ENCODE measurements at places on chromosomes 7 and 10.

GRCh38 chr10:30185916-30186315 lies 126.5 kb upstream of the JCAD start:
- peak overlapping the region; percentile 97 for H3K27ac ChIP-seq
- no peak for DNase-seq
- H3K4me1 ChIP-seq: peaks cover 13% of the 10 kb centered on the region
- H3K27me3 ChIP-seq: no peaks in the 10 kb centered on the region
- H3K36me3 ChIP-seq: no peaks in the 10 kb centered on the region
- no peak overlapping the region for H3K4me3 ChIP-seq

- H3K27ac ChIP-seq: no peak overlapping the region
- no peaks in the 10 kb centered on the region for H3K4me1 ChIP-seq
- H3K4me3 ChIP-seq: no peak overlapping the region
- no peaks in the 10 kb centered on the region for H3K36me3 ChIP-seq
These were observed 619.0 kb upstream of the DPP6 start for GRCh38 chr7:153433223-153433622.

- H3K4me1 ChIP-seq: no peaks in the 10 kb centered on the region
- H3K4me3 ChIP-seq: no peak overlapping the region
- DNase-seq: no peak
- H3K36me3 ChIP-seq: peaks cover 11% of the 10 kb centered on the region
- H3K27me3 ChIP-seq: no peaks in the 10 kb centered on the region
These were observed 51.6 kb downstream of the NUDCD3 start for GRCh38 chr7:44438816-44439215.

- no peaks in the 10 kb centered on the region for H3K36me3 ChIP-seq
- no peak overlapping the region for H3K27ac ChIP-seq
- H3K4me1 ChIP-seq: no peaks in the 10 kb centered on the region
- no peak overlapping the region for H3K4me3 ChIP-seq
- DNase-seq: no peak
These were observed 95.8 kb downstream of the RAMP3 start for GRCh38 chr7:45253368-45253767.

GRCh38 chr7:12674053-12674452 lies 13.4 kb upstream of the ARL4A start:
- DNase-seq: no peak
- no peaks in the 10 kb centered on the region for H3K27me3 ChIP-seq
- no peaks in the 10 kb centered on the region for H3K4me1 ChIP-seq
- H3K36me3 ChIP-seq: no peaks in the 10 kb centered on the region
- no peak overlapping the region for H3K4me3 ChIP-seq

DNA sequence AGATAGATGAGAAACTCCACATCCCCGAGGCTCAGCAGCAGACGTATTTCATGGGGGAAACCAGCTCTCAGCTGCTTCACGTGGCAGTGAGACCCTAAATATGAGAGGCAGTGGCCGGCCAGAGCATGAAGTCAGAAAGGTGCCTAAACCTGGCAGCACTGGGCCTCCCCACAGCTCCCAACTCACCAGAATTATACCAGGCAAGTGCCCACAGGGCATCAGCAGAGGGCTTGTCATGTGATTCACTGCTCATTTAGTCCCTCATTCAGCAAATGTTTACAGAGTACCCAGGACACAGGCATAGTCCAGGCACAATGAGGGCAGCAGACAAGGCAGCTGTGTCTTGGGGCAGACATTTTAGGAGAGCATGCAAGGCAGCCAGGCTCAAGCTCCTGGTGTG lies 212.6 kb downstream of the PTPRN2 start:
- no peak overlapping the region for H3K4me3 ChIP-seq
- no peaks in the 10 kb centered on the region for H3K4me1 ChIP-seq
- H3K36me3 ChIP-seq: no peaks in the 10 kb centered on the region
- H3K27ac ChIP-seq: no peak overlapping the region

DNA sequence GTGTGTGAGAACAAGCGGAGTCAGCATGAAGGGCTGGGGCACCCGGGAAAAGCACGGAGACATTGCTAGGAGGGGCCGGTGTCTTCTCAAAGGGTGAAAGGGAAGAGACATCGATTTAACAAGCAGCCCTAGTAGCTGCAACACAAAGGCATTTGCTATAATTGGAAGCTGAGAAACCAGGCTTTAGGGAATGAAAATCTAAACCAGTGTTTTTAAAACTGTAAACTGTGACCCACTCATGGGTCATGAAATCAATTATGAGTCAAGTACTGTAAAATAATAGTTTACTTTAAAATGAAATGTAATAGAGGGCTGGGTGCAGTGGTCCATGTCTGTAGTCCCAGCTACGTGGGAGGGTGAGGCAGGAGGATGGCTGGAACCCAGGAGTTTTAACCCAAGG lies 128.7 kb upstream of the RHEB start:
- no peak for DNase-seq
- H3K36me3 ChIP-seq: no peaks in the 10 kb centered on the region
- peaks cover 10% of the 10 kb centered on the region for H3K4me1 ChIP-seq
- H3K4me3 ChIP-seq: no peak overlapping the region

DNA sequence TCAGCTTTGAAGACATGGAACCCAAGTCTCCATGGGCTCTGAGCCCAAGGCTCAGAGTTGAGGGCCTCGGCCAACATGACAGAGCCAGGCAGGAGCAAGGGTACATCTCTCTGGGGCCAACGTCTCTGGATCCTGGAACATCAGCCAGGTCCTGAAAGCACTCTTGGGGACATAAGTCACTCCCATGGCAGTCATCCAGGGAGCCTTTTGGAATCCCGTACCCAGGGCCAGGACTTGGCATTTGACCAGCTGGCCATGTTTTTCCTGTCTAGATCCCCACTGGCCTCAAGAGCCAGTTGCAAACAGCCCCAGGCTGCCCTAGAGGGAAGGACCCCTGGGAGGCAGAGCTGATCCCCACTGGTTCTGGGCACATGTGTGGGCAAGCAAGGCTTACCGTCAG lies 4.3 kb upstream of the CXCL12 start:
- H3K36me3 ChIP-seq: no peaks in the 10 kb centered on the region
- no peak overlapping the region for H3K27ac ChIP-seq
- H3K27me3 ChIP-seq: peaks cover 18% of the 10 kb centered on the region
- H3K4me3 ChIP-seq: no peak overlapping the region

- H3K27me3 ChIP-seq: no peaks in the 10 kb centered on the region
- H3K27ac ChIP-seq: no peak overlapping the region
- no peak for DNase-seq
- H3K4me1 ChIP-seq: peaks cover 4% of the 10 kb centered on the region
These were observed 15.0 kb downstream of the SKIDA1 start for GRCh38 chr10:21510241-21511094.

GRCh38 chr10:100600218-100600617 lies 64.5 kb downstream of the HIF1AN start:
- no peak overlapping the region for H3K27ac ChIP-seq
- DNase-seq: no peak
- H3K27me3 ChIP-seq: peaks cover 8% of the 10 kb centered on the region
- no peaks in the 10 kb centered on the region for H3K36me3 ChIP-seq
- H3K4me1 ChIP-seq: no peaks in the 10 kb centered on the region

DNA sequence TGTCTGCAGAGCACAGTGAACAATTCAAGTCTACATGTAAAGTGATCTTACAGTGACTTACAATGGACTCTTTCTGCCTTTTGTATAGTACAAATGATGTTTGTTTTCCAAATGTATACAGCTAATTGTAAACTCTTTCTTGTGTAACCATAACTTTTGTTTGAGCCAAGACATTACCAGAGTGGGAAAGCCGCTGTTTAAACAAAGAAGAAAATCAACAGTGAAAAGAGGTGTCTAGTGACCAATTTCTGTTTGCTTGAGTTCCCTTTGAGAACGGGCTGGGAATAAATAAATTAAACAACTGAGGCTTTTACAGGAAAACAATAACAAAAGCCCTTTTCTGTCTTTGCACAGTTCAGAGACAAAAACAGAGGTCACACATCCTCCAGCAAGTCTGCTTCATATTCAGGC lies 1163.4 kb downstream of the CNTNAP2 start:
- H3K27me3 ChIP-seq: no peaks in the 10 kb centered on the region
- H3K4me1 ChIP-seq: no peaks in the 10 kb centered on the region
- no peaks in the 10 kb centered on the region for H3K36me3 ChIP-seq
- H3K4me3 ChIP-seq: no peak overlapping the region
- no peak overlapping the region for H3K27ac ChIP-seq
- no peak for DNase-seq

DNA sequence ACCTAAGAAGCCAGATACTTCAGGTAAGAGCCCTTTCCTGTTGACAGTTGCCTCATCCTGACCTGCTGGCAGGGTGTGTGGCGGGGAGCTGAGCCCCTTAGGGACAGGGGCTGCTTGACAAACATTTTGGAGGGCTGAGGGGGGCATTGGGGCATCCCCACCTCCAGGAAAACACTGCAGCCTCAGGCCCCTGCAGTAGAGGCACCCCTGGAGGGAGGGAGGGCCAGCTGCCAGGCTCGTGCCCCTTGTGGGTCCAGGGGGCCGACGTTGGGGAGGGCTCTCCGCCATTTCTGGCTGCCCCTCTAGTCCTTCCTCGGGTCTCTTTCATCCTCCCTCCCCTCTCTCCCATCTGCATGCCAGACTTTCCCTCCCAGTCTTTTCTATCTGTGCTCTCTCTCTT lies 177.3 kb downstream of the RPS24 start:
- H3K36me3 ChIP-seq: no peaks in the 10 kb centered on the region
- peak overlapping the region; percentile 87 for H3K27ac ChIP-seq
- H3K4me3 ChIP-seq: no peak overlapping the region
- no peaks in the 10 kb centered on the region for H3K27me3 ChIP-seq
- H3K4me1 ChIP-seq: peaks cover 59% of the 10 kb centered on the region

GRCh38 chr7:144579687-144580086 lies 176.2 kb upstream of the NOBOX start:
- no peaks in the 10 kb centered on the region for H3K36me3 ChIP-seq
- H3K4me1 ChIP-seq: no peaks in the 10 kb centered on the region
- DNase-seq: no peak
- no peak overlapping the region for H3K27ac ChIP-seq
- H3K27me3 ChIP-seq: no peaks in the 10 kb centered on the region

DNA sequence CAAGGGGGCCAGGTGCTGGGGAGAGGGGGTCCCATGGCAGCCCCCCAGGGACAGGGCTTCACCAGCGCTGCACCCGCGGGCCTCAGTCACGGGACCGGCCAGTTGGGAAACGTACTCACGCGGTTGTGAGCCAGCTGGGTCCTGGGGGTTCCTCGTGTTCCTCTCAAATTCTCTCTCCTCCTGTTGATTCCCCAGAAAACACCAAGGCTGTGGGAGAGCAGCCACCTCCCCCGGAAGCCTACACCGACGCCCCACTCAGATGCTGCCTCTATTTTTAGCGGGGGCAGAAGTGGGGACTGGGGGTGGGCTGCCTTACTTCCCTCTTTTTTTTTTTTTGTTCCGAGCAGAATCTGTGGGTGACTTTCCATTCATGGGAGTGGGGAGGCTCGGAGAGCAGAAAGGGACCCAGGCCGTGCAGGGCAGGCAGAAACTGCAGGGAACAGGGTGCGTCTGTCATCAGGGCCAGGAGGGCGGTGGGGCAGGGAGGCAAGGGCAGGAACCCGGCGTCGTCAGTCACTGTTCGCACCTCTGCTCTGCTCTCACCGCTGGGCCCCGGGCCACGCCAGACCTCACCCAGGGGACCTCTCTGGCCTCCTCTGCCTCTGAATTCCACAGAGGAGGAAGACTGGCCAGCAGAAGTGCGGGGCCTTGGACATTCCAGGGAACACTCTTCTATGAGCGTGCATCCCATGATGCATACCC lies 63.1 kb downstream of the CARD11 start:
- H3K27me3 ChIP-seq: no peaks in the 10 kb centered on the region
- no peaks in the 10 kb centered on the region for H3K36me3 ChIP-seq
- H3K4me1 ChIP-seq: no peaks in the 10 kb centered on the region
- no peak for DNase-seq

DNA sequence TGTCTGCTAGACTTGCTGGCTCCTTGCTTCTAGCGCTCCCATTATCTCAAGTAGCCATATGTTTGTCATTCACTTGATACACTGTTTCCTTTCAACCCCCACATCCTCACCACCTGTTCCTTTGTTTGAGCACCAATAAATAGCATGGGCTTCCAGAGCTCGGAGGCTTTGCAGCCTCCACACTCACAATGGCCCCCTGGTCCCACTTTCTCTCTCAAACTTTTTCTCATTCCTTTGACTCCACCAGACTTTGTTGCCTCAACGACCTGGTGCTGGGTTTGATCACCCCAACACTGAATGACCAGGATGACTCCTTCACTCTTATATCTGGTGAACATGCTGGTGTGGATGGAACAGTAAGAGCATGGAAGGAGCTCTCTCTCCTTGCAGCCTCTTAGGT lies 114.5 kb upstream of the TRIM24 start:
- no peaks in the 10 kb centered on the region for H3K4me1 ChIP-seq
- no peak for DNase-seq
- no peaks in the 10 kb centered on the region for H3K36me3 ChIP-seq
- H3K27ac ChIP-seq: no peak overlapping the region
- no peaks in the 10 kb centered on the region for H3K27me3 ChIP-seq

DNA sequence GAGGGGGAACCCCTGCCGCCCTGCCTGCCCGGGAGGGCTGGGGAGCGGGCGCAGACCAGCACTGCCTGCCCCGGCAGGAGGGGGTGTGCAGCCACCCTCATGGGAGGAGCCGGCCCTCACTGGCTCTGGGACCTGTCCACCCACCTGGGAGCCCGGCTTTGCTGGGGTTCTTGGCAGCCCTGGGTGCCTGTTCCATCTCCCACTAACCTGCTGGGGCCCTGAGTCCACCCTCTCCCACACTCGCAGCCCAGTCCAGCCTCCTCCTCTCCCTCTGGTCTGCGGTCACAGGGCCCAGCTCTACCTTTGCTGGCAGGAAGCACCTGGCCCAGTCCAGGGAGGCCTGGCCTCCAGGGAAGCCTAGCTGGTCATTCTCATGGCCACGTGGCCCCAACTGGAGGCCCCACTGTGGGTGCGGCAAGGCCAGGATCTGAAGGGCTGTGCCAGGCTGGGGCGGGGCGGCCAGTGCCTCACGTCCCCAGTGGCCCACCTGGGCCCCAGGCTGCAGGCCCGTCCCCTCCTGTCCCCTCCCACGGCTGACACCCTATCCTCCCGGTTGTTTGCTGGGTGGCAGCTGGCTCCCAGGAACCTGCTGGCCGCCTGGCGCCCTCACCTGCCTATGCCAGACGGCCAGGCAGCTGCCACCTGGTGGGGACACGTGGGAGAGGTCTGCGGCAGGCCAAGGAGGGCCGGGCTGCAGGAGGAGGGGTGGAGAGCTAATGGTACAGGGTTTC lies at the start of gene TMEM184A:
Gene TMEM184A (minus strand): TSS at position 393 of the 731 bp plus-strand sequence. CDS start 721 bp downstream, outside the sequence.
- no peaks in the 10 kb centered on the region for H3K27me3 ChIP-seq
- no peak within 1 kb of the TSS for H3K4me3 ChIP-seq
- no peaks in the 10 kb centered on the region for H3K36me3 ChIP-seq
- H3K27ac ChIP-seq: no peak within 1 kb of the TSS
- peak; percentile 88 for DNase-seq

DNA sequence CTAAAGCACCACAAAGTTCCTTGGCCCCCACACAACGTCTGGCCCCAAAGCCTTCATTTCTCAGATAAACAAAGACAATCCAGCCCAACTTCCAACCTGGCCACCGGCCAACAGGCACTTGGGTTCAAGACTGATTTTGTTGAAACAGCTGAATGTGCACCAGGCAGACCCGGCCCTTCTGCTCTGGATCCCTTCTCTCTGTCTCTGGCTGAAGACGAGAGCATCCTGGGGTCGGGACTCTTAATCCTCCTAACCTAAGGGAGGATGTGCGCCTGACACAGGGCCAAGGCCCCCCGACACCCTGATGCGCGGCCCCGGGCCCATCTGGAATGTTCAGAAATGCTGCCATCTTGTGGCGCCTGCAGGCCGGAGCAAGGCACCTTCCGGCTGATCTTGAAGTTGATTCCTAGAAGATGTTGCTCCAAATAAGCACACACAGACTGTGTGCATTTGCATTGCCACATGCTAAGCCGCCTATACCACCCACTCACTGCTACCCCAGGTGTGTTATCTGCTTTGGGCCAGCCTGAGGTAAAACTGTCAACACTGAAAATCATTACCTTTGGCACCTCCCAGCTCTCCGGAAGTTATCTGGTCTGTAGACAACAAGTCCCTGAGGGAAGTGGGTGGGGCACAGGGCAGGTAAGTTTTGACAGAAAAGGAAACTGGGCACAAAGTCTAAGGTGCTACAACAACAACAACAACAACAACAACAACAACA lies 98.4 kb upstream of the HABP2 start:
- no peak overlapping the region for H3K27ac ChIP-seq
- no peaks in the 10 kb centered on the region for H3K4me1 ChIP-seq
- no peaks in the 10 kb centered on the region for H3K36me3 ChIP-seq
- no peak overlapping the region for H3K4me3 ChIP-seq
- no peaks in the 10 kb centered on the region for H3K27me3 ChIP-seq
